ENCODE measurements at places on chromosomes 7 and 10. TPM values are rescaled to one million over a fixed set of nuclear protein-coding genes. Genes with fewer than 3 reads are reported as not detected.

Gene CACNA2D1
- 27.3 TPM for total RNA-seq

Gene STN1
- total RNA-seq: 10.3 TPM

Gene LDB3
- 0.43 TPM for total RNA-seq

DNA sequence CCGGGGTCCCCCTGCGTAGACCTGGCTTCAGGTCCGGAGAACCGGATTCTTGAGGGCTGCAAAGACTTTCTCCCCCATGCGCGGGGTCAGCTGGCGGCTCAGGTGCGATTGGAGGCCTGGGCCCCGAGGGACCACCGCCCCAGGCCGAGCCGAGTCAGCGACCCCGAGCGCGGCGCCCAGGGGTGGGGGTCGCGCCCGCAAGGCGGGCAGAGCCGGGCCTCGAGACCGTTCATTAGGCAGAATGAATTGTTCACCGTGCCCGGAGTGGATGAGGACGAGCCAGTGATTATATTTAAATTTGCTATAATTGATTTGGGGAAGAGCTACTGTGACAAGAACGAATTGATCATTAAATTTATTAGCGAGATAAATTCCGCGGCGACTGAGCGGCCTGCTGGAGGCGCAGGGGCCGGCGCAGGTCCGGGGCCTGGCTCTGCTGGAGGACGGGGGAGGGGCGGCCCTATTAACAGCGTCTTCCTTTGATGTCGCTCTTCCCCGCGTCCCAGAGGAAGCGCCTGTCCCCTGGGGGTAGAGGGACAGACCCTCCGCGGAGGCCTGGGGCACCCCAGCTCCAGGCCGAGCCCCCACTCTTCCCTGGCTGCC, 7.5 kb downstream of the MNX1 start:
- peaks cover 92% of the 10 kb centered on the region for H3K27me3 ChIP-seq
- no peak overlapping the region for H3K27ac ChIP-seq
- no peak for DNase-seq
- H3K36me3 ChIP-seq: no peaks in the 10 kb centered on the region

DNA sequence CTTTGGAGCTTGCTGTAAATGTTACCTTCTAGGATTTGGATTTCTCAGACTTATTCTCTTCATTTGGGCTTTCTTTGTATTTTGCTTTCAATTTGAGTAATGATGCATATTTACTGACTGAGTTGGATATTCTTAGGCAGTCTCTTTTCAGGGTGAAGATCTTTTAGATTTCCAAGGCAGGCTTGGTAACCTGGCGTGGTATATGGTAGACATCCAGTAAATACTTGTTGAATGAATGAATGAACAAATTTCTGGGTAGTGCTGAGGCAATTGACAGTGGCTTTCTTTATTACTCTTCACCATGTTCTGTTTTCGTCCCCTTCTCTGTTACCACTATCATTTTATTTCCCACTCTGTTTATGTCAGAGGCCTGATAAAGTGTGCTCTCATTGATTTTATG, 27.1 kb downstream of the BBS9 start:
- H3K27me3 ChIP-seq: no peaks in the 10 kb centered on the region
- H3K4me1 ChIP-seq: no peaks in the 10 kb centered on the region
- no peak overlapping the region for H3K27ac ChIP-seq
- no peak for DNase-seq

DNA sequence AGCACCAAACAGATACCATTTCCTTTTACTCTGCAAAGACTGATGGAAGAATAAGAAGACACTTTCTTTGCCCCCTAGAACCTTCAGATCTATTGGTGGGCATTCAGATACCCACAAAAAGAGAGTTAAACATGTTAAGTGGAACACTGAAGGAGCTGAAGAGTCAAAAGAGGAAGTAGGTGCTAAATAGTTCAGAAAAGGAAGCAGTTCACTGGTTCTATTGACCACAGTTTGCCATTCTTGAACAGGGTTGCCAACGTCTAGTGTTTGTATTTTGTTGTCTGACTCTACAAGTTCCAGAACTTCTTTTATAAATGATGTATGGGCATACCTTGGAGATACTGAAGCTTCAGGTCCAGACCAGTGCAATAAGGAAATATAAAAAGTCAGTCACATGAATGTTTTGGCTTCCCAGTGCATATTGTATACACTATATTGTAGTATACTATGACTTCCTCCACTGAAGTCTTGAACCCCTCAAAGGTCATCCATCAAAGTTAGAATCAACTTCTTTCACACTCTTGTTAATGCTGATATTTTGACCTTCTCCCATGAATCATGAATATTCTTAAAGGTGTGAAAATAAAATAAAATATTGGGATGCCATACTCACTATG, 47.5 kb upstream of the AGR3 start:
- H3K4me3 ChIP-seq: no peak overlapping the region
- H3K27ac ChIP-seq: no peak overlapping the region
- no peaks in the 10 kb centered on the region for H3K27me3 ChIP-seq
- DNase-seq: no peak
- no peaks in the 10 kb centered on the region for H3K4me1 ChIP-seq

All from H1 (cell line).